Osteoblast (primary cell): ENCODE measurements at places on chromosomes 1 and 21. TPM values are rescaled to one million over a fixed set of nuclear protein-coding genes. Genes with fewer than 3 reads are reported as not detected.

SLAMF7 gene
- total RNA-seq: under 0.01 TPM in 1 of 2 replicates, not detected in the other

ITLN2 gene
- not detected in 2 replicates for total RNA-seq

FBLIM1 gene
- 108 and 121 TPM in 2 replicates for total RNA-seq

DONSON gene
- 10.9 and 17.4 TPM in 2 replicates for total RNA-seq

ZNF683 gene
- not detected in 2 replicates for total RNA-seq

OR10J1 gene
- total RNA-seq: not detected in 2 replicates

SPRR2E gene
- total RNA-seq: not detected in 2 replicates

NBPF3 gene
- 12.4 and 24.6 TPM in 2 replicates for total RNA-seq

CCDC185 gene
- total RNA-seq: not detected in 2 replicates

TACSTD2 gene
- under 0.01 and 0.29 TPM in 2 replicates for total RNA-seq

COL16A1 gene
- total RNA-seq: 158 and 197 TPM in 2 replicates
